HT1080 (cell line): ENCODE measurements at places on chromosomes 7 and 10.
A peak's percentile ranks its signal among the peaks of the same experiment; 100 is the strongest.

DNA sequence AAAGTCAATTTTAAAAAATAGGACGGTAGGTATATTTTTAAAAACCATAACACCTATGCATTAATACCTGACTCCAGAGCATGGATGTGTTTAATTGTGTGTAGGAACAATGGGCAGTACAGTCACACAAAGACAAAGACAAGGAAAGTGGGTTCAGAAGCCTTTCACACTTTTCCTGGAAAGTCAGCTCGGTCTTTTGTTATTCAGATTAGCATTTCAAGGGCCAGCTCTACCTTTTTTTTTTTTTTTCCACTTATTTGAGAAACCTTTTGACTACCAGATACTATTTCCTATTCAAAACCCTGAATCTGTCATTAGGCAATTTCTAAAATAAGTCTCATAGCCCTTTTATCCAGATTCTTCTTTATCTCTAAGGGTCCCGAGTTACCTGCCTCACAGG is 401.9 kb downstream of the PARD3 start:
- DNase-seq, result no peak

DNA sequence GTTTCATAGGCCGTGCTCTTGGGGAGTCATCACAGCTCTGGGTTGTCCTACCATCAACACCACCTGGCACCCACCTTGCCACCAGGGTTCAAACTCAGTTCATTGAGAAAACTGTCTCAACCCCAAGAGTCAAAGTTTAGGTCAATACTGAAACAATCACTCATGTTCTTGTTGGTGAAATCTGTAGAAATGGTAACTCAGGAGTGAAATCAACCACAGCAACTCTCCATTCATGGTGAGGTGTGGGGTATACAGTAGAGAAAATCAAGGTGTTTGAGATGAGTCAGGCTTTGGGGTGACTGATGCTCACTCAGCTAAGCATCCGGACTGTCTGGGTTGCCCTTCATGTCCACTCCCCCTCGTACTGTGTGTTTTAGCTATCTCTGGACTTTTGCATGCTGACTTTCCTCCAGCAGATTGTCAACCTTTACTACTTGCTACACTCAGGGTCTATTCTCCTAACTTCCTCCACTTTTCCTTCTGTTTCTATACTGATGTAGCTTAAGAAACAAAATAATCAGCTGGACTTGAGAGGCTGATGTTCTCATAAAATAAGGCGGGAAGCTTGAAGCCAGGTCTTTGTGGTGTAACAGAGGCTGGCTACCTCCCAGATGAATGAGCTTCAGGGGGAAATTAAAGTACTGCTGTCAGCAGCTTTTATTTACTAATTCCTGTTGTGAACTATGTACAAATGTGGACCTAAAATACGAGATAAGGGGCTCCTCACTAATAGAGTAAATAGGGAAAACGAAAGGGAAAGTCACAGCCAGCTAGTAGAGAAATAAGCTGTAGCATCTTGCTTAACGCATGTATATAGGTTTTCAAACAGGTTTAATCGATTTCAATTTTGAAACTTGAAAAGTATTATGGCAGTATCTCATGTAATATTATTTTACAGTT is 173.6 kb upstream of the AKR1E2 start:
- no peak for DNase-seq

DNA sequence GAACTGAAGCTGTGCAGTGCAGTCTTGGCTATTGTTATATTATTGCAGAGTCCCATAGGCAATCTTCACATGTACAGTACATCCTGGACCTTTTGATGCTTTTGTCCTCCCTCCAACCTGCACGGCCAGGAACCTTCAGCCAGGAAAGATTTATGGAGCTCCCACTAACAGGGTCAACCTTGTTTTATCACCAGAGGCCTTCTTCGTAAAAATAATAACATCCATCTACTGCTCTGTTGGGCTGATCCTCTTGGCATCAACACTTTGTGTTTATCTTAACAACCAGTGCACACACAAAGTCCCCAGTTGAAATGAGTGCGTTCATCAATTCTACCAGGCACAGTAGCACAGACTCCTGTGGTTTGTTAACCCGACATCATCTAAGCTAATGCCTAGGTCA is 72.4 kb downstream of the AGMO start:
- no peak for DNase-seq

- DNase-seq, result no peak
These were observed 296.4 kb downstream of the ADARB2 start for GRCh38 chr10:1440897-1441296.

DNA sequence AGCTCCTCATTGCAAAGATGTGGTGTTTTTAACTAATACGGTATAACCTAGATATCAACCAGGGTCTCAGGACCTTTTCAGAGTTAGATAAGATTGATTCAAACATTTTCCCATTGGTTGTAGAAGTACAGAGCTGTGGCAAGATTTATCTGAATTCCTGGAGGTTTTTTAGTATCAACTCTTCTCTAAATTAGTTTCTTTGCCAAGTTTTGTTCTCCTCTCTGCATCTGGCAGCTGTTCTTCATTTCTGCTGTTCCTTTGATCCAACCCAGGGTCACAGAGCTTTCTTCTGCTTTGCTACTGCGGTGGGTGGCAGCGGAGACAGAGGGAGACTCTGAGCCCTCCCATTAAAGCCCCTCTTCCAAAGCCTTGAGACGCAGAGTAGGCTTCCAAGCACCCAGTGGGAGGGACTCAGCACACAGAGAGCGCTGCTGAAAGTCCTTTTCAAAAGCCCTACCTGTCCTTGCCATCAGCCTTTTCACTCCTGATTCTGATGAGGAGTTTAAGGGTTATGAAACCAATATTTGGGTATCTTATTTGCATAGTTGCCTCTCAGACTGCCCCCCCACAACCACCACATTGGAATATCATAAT is 146.3 kb upstream of the EEPD1 start:
- DNase-seq, result no peak

GRCh38 chr10:21130683-21131442 is 233.8 kb upstream of the NEBL start:
- no peak for DNase-seq

- DNase-seq, result no peak
These were observed 13.4 kb downstream of the BLNK start for GRCh38 chr10:96257944-96258343.

GRCh38 chr7:99473315-99473596 is 566 bp downstream of the ZNF789 start:
- DNase-seq, result peak; percentile 52

GRCh38 chr10:93190372-93190771 is 116.7 kb downstream of the CYP26A1 start:
- no peak for DNase-seq

DNA sequence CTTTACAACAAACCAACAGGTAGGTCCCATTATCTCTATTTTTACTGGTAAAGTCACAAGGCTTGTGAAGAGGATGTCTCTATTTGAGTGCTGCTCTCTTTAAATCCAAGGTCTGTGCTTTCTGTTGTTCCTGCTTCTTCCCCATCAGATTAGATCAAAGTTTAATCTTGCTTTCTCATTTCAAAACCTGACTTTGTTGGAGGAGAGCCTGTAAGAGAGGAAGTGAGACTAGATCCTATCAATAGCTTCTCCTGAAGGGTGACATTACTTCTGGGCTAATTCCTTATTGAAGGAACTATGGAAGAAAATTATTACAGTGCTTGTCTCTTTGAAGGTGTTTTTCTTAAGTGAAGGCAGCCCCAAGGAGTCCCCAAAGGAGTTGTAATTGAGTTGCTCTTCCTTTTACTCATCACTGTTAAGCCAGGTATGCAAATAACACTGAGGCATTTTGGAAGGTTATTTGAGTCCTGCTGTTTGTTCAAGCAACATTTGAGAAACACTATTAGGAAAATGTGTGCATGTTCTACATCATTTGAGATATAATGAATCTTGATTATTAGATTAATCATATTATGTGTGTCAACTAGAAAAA is 146.2 kb upstream of the MBL2 start:
- no peak for DNase-seq
